AG08395 (cell line): ENCODE measurements at places on chromosomes 13 and 19.

DNA sequence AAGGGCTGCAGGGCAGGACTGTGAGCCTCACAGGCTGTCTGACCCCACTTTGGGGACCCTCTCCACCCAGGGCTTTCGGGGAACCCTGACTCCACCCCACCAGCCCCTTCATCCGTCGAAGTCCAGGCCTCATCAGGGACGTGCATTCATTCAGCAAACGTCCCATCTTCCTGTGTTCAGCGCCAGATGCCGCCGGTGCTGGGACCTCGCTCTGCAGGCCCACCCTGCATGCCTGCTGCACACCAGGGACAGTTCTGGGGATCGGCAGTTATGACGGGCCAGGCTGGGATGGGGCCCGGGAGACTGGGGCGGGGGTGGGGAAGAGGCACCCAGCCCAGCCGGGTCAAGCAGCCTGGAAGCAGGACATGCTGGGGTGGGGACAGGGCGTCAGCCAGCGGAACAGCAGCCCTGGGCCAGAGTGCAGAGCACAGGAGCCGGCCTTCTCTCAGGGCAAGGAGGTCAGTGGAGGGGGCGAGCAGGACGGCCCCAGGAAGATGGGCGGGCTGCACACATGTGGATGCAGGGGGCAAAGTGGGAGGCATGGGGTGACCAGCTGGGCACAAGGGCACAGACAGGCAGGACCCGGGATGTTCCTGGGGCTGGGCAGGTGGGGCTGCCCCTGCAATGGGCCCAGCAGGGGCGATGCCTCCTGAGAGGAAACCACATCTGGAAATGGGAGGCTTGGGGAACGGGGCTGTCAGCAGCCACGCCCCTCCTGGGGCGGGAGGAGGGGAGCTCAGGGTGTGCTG, 5.1 kb downstream of the GAMT start:
- DNase-seq: no peak

- no peak for DNase-seq
Measured at GRCh38 chr19:53007606-53008005, 6.1 kb upstream of the ERVV-1 start.

DNA sequence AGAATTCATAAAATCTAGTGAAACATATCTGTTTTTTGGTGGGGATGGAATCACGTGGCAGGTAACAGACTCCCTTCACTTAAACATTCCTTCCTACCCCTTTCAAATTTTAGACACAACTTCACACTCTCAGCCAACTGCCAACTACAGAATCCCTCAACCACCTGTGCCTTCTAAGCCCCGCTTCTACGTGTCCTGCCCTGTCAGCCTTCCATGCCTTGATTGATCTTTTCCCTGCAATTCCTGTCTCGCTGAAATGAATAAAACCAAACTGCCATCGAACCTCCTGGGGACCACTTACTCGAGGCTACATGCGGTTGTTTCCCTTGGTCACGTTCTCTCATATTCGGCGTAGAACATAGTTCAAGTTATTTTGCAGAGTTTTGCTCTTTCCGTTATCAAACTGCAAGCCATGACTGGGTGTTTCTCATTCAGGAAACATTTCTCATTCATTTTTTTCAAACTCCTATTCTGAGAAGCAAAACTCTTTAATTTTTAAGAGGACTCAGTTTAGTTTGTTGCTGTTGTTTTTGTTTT, 1.1 kb downstream of the ZNF625 start:
- DNase-seq: no peak

GRCh38 chr13:95643936-95644598, 439 bp downstream of the DZIP1 start:
- peak; percentile 28 for DNase-seq

DNA sequence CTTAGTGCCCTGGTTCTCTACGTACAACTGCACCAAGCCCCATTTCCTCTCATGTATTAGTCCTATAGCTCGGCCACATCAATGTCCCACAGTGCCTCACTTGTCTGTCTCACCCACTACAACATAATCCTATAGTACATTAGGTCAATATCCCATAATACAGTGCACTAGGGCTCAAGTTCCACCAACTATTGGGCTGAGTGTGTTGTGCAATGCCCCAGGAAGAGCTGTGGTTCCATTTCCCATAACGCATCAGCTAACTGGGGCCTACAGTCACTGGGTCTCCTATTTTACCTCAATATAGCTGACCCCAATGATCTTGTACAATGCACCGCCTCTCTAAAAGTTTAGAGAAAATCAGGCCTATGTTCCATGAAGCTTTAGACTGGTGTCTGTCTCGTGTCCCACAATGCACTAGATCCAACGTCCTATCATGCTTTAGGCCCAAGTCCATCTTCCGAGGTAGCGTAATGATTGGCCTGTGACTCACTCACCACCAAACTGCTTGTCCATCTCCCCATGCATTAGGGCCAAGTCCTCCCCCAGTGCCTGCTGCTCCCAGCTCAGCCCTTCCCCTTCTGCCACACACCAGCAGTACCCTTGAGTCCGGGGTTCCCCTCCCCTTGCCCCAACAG, 21.8 kb downstream of the TSKS start:
- no peak for DNase-seq

GRCh38 chr13:96621634-96622183, 372.6 kb downstream of the OXGR1 start:
- no peak for DNase-seq

DNA sequence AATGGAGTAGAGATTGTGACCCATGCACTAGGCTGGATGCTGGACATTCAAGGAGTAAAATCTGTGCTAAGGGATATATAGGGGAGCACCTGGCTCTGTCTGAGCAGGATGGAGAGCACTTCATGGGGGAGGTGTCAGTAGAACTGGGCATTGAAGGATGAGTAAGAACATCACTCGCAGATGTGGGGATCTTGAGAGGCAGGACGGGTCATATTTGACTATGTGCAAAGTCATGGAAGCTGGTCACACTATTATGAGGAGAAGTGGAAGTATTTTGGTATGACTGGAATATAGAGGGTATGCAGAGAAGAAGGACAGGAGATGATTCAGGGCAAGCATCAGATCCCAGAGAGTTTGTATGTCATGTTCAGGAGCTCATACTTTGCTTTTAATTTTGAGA, 62.9 kb upstream of the PCDH8 start:
- no peak for DNase-seq
